AG09319 (cell line): ENCODE measurements at places on chromosomes 6 and 20.

GRCh38 chr20:45946149-45946970, 11.9 kb downstream of the PCIF1 start:
- DNase-seq: peak; percentile 73

- DNase-seq: no peak
These were observed 160.9 kb downstream of the QRSL1 start for GRCh38 chr6:106790149-106790770.

DNA sequence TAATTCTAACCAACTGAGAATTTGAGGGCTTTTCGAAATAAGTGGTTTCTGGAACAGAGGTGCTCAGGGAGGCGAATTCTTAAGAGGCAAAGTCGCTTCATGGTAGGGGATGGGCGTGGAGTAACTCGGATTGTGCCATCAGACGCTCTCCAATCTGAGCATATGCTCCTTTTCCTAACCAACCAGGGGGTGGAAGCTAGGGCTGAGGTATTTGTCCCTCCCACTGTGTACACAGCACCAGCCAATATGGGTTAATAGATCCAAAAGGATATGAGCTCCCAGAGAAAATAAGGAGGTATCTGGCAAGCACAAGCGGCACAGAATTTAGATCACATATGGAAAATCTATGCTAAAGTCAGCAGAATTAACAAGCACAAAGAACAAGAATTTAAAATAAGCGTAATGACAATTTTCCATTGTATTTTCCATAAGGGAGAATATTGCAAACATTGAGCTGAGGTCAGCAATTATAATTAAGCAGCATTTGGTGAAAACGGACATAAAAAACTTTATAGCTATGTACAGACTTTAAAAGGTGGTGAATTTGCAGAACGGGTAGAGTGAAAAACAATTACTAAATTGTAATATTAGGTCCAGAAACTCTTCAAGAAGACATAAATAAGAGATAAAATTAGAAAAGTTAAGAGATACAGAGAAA, 55.0 kb upstream of the PHACTR1 start:
- DNase-seq: no peak

GRCh38 chr6:38495922-38496635, 143.7 kb downstream of the BTBD9 start:
- no peak for DNase-seq

GRCh38 chr20:32707691-32708581, 34.2 kb upstream of the C20orf203 start:
- DNase-seq: no peak

DNA sequence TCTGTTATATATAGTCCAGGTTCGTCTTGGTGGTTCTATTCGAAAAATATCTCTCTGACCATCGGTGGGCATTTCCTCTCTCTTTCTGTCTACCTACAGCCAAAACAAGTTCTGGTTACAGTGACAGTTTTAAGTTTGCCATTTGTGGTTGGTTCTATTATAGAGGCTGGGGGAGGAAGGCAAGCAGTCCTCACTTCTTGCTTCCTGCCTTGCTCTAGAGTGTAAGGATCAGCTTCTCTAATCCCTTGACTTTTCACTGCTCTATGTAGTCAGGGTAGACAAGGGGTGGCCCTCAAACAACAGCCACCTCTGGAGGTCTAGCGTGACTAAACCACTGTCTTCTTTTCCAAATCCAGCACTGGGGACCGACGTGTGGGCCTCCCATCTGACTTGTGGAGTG, 16.1 kb downstream of the E2F3 start:
- DNase-seq: no peak

- DNase-seq: no peak
These were observed 495.2 kb downstream of the RFPL4B start for GRCh38 chr6:112842330-112842685.

DNA sequence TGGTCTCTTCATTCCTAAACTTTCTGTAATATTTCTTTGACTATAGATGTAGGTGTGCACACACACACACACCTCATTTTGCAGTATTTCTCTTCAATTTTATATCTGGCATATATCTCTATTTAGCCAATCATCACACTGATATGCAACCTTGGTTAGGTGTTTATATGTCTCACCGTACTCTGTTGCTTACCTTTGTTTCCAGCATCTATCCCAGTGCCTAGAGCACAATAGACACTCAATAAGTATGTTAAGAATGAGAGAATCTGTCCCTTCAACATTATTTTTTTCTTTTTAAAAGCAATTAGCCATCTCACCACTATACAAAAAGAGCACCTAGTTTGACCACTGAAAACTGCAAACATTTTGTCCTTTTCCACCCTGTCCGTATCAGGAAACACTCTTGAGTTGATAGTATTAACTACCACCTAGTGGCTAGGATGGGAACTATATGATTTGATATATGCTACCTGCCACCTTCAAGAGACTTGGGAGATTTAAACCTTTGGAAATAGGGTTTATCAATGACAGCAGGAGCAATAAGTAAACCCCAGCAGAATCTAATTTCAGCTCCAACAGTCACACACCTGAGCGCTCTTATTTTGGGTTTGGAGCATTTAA, 48.7 kb upstream of the RSPO3 start:
- DNase-seq: no peak

- DNase-seq: no peak
These were observed 224.5 kb downstream of the NKAIN2 start for GRCh38 chr6:124028117-124028516.

- peak; percentile 57 for DNase-seq
These were observed at the start of gene ZDHHC14 for GRCh38 chr6:157380779-157381561. Gene ZDHHC14 (plus strand): TSS chr6:157381190.

DNA sequence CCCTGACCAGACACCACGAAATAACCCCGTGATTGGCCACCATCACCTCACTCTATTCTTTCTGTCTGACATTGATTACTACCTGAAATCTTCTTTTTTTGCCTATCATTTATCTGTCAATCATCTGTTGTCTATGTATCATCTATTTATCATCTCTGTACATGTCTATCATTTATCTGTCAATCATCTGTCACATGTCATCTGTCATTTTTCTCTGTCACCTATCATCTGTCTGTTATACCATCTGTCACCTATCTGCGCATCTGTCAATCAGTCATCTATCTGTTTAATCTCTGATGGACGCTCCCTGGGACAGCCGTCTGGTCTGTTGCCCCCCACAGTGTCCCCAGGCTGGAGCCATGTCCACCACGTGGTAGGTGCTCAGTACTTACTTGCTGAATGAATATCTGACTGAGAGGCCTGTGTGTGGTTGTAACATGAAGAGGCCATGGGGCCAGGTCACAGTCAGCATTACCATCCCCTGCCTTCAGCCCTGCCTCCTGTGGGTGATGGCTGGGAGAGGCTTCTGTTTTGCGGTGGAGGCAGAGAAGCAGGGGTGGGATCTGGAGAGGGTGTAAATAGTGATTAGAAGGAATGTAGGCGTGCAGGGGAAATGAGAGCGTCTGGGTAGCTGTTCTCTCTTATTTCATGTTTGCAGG, 302.7 kb downstream of the QKI start:
- no peak for DNase-seq

DNA sequence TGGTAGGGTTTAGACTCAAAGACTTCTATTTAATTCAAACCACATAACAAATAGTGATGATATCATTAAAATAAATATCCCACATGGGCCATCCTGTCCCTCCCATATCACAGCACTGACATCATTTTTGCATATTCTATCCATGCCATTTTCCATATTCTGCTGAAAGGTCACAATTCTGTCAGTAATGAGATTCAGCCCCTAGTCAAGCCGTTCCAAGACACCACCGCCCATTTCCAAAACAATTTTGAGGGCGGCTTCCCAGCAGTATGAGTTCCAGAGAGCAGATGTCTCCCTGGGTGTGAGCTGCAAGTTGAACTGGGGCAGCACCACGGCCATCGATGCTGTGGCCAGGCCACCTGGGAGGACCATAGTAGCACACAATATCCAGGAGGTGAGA, 65.1 kb upstream of the PLEKHG1 start:
- no peak for DNase-seq

- DNase-seq: no peak
These were observed 41.5 kb downstream of the MYH7B start for GRCh38 chr20:34997131-34997561.

GRCh38 chr6:117601811-117602150, 530 bp downstream of the GOPC start:
- DNase-seq: no peak

DNA sequence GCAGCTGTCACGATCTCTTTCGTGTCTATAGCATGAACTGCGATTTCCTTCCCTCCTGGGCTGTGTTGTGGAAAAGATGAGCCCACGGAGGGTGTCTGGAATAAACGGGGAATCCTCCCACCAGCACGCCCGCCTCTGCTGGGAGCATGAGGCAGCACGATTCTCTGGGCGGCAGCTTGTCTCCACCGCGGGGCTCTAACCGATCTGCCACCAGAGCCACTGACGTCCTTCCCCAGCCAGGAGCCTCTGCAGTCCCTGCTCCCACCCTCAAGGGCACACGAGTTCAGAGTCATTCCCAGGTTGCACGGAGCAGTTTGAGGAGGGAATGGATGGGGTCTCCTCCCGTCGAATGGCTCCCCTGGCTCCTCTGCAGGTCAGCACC, 197.6 kb downstream of the DLL1 start:
- DNase-seq: no peak

GRCh38 chr20:48186915-48187314, 401.6 kb upstream of the SULF2 start:
- DNase-seq: no peak

DNA sequence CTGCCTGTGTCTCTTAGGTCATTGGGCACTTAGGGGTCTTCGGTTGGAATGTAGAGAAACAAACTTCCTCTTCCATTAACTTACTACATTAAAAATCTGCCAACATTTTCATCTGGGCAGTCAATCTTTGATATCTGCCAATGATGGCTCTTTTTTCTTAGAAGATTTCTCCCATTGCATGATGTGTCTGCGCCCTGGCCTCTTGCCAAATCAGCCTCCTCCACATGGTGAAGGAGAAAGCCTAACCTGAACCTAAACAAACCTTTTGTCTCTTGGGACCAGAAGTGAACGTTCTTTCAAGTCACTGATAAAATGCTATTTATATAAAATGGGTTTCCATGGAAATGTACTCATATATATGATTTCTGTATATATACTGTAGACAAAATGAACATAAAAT, 998.9 kb upstream of the GJE1 start:
- DNase-seq: no peak

DNA sequence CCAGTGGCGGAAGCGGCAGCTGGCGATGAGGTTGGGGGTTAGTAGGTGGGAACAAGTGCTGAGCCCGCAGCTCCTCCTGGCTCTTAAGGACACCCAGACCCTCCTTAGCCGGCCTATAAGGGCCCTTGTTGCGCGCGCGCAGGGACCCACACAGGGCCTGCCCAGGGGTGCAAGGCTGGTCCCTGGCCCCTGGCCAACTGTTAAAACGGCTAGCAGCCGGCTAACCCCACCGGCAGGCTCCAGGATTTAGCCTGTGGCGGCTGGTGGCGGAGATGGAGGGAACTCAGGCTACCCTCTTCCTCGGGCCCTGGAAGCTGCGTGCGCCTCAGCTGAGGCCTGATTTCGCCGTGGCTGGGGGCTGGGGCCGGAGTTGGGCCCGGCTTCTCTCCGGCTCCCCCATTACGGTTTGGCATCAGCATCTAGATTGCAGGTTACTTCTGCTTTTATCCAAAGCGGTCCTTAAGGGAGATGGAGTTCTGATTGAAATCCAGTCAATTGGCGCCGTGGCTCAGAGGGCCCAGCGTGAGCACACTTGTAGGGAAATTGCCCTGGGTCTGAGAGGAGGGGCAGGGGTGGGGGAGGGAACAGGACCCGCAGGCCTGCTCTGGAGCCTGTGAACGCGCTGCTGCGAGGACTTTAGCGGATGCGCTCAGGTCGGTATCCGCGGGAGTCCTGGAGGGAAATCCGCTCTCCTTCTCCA, 36.9 kb upstream of the CCDC167 start:
- no peak for DNase-seq

DNA sequence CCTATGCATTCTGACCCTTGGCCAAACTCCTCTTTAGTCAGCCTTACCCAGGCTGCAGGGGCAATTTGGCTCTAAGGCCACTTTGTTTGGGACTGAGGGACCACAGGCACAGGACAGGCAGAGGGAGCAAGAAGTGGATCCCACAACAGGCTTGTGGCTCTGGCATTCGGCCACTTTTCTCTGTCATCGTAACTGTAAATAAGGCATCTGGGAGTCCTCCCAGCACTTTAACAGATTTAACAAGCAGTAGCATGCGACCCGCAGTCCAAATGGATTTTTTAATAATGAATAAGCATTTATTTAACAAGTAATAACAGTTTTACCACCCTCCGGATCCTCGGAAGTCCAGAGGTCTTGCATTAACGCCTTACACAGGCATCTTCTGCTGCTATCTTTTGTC, 16.1 kb upstream of the CDH22 start:
- DNase-seq: no peak

- DNase-seq: no peak
These were observed 25.4 kb upstream of the CCN5 start for GRCh38 chr20:44689809-44690208.

GRCh38 chr6:78910591-78911171, 43.3 kb downstream of the IRAK1BP1 start:
- no peak for DNase-seq

DNA sequence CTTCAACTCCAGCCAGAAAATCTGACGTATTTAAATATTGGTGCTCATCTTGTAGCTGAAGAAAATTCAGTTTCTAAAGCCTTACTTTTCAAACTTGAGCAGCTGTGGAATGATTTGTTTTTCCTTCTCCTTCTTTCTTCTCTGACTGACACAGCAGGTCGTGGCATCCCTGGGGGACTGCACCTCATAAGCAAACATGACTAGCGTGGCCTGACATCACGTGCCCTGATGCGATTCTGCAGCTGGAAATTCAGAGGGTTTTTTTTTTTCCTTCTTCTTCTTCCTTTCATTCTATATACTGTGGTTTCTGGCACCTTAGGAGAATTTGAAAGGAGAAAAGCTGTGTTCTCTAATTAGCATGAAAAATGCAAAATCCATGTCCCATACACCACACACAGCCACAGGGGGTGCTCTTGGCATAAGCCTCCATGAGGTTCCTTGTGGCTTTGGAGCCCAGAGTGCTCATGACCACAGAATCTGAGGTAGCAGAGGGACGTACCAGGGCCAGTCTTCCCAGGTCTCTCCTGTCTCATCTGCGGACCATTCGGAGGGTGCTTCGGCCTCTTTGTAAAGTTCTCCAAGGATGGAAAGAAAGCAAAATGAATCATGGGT, 258.5 kb upstream of the CDH4 start:
- no peak for DNase-seq

- DNase-seq: no peak
These were observed 156.2 kb upstream of the THBS2 start for GRCh38 chr6:169409742-169410312.
